Fibroblast of the aortic adventitia (primary cell): ENCODE measurements at places on chromosomes 1 and 21. TPM values are rescaled to one million over a fixed set of nuclear protein-coding genes. Genes with fewer than 3 reads are reported as not detected.

Gene LRRC38
- total RNA-seq, result not detected in 2 replicates

Gene FCRL2
- total RNA-seq, result not detected in 2 replicates

Gene PGLYRP3
- not detected in 2 replicates for total RNA-seq

Gene RAP1GAP
- total RNA-seq, result 0.08 and 0.09 TPM in 2 replicates

Gene OR2L8
- total RNA-seq, result not detected in 2 replicates

Gene PDZK1
- total RNA-seq, result 0.54 TPM in 1 of 2 replicates, not detected in the other

Gene CCDC181
- 1.4 and 3.1 TPM in 2 replicates for total RNA-seq

Gene WNT9A
- 0.41 and 0.99 TPM in 2 replicates for total RNA-seq

Gene PKP1
- total RNA-seq, result under 0.01 and 0.08 TPM in 2 replicates

Gene NRIP1
- 33.6 and 34.8 TPM in 2 replicates for total RNA-seq

Gene MARK1
- total RNA-seq, result 0.45 and 1.3 TPM in 2 replicates

Gene NMNAT1
- 9.7 and 10.6 TPM in 2 replicates for total RNA-seq

Gene FAM163A
- not detected in 2 replicates for total RNA-seq

Gene TFF1
- total RNA-seq, result not detected in 2 replicates

Gene RAB3B
- total RNA-seq, result 3.6 and 63.4 TPM in 2 replicates

Gene BTF3L4
- 28.4 and 109 TPM in 2 replicates for total RNA-seq

Gene DYNLT5
- 1.4 TPM in 1 of 2 replicates, not detected in the other for total RNA-seq

Gene CYP4B1
- not detected in 2 replicates for total RNA-seq

Gene ABCG1
- total RNA-seq, result 0.08 and 0.09 TPM in 2 replicates

Gene FMO2
- total RNA-seq, result 0.45 and 7.4 TPM in 2 replicates

Gene SLC44A3
- 1.6 and 2.9 TPM in 2 replicates for total RNA-seq

Gene SYDE2
- total RNA-seq, result 5.2 and 6.5 TPM in 2 replicates

Gene RNF186
- not detected in 2 replicates for total RNA-seq

Gene KLF18
- total RNA-seq, result not detected in 2 replicates

Gene OLIG2
- not detected in 2 replicates for total RNA-seq

Gene CDA
- 0.27 TPM in 1 of 2 replicates, not detected in the other for total RNA-seq

Gene BSND
- not detected in 2 replicates for total RNA-seq

Gene OR10J1
- not detected in 2 replicates for total RNA-seq

Gene MAST2
- total RNA-seq, result 18.6 and 28.3 TPM in 2 replicates

Gene CASZ1
- 0.09 TPM in 1 of 2 replicates, not detected in the other for total RNA-seq
